Amygdala (tissue), 56 donors: ENCODE measurements at places on chromosomes 12 and 14.

GRCh38 chr14:93044121-93044520 is 71.6 kb downstream of the ITPK1 start:
- no peak for DNase-seq

- no peak for DNase-seq
Observed at GRCh38 chr14:54674046-54674741, 107.3 kb downstream of the SAMD4A start.

DNA sequence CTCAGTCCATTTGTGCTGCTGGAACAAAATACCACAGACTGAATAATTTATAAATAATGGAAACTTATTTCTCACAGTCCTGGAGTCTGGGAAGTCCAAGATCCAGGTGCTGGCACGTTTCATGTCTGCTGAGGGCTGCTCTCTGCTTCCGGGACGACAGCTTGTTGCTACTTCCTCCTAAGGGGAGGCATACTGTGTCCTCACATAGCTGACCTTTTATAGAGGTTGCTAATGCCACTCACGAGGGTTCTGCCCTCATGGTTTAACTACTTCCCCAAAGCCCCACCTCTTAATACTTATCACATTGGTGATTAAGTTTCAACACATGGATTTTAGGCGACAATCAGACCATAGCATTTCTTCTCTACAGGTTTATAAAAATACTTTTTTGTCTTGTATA is 411.1 kb downstream of the NRXN3 start:
- no peak for DNase-seq

GRCh38 chr12:77724367-77724957 is 106.2 kb upstream of the NAV3 start:
- no peak for DNase-seq

GRCh38 chr12:1864456-1864855 is 44.1 kb downstream of the LRTM2 start:
- no peak for DNase-seq

GRCh38 chr14:25136811-25137210 is 86.9 kb upstream of the STXBP6 start:
- no peak for DNase-seq
